T-helper 17 cell (primary cell): ENCODE measurements at places on chromosomes 2 and 18.

- H3K4me1 ChIP-seq = peaks cover 6% of the 10 kb centered on the region
- H3K27ac ChIP-seq = no peak overlapping the region
- no peak overlapping the region for H3K4me3 ChIP-seq
- peaks cover 63% of the 10 kb centered on the region for H3K27me3 ChIP-seq
- H3K36me3 ChIP-seq = peaks cover 3% of the 10 kb centered on the region
These were observed 150.6 kb downstream of the PRPF40A start for GRCh38 chr2:152566728-152567069.

DNA sequence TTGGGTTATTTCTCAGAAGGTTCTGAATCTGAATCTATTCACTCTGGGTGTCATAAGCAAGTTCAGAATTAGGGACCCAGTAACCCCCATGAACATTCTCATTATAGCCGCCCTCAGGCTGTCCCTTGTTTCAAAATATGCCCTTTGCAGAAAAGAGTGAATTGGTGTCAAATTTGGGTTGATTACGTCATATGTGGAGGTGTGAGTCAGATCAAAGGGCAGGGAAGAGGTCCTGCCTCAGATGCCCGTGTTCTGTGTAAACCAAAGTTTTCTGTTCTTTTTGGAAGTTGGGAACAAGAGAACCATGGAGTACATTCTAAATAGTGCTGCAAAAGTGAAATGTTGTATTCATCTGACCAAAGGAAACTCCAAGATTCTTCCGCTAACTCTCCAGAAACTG is 5.8 kb downstream of the FAM110C start:
- no peaks in the 10 kb centered on the region for H3K36me3 ChIP-seq
- H3K27me3 ChIP-seq = peaks cover 45% of the 10 kb centered on the region
- no peak for DNase-seq
- peaks cover 3% of the 10 kb centered on the region for H3K4me1 ChIP-seq

DNA sequence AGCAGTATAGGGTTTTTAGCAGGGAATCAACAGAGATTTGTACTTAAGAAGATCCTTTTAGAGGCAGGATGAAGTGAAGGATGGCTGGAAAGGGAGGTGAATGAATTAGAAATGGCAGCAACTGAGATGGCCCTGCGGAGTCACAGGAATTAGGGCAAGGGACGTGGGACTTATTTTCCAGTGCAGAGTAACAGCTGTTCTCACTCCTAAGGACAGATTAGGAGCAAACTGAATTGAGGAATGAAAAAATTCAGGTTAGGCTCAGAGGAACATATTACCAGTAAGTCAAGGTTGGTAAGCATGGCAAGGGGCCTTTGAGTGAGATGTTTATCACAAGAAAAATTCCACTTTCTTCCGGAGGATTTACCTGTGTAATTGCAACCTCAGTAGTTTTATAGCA is 34.4 kb downstream of the COL4A3 start:
- H3K4me3 ChIP-seq = no peak overlapping the region
- H3K4me1 ChIP-seq = peaks cover 5% of the 10 kb centered on the region
- peaks cover 5% of the 10 kb centered on the region for H3K27me3 ChIP-seq
- H3K27ac ChIP-seq = no peak overlapping the region

DNA sequence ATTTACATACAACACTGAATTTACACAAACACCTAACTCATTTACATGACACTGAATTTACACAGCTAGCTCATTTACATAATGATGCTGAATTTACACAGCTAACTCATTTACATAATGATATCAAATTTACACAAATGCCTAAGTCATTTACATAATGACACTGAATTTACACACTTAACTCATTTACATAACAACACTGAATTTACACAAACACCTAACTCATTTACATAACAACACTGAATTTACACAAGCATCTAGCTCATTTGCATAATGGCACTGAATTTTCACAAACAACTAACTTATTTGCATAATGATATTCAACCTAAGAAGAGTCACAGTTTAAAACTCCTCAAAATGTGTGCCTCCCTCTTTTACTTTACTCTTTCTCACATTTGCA is 511.7 kb downstream of the GALR1 start:
- no peaks in the 10 kb centered on the region for H3K4me1 ChIP-seq
- no peak overlapping the region for H3K27ac ChIP-seq
- peak overlapping the region; percentile 19 for H3K4me3 ChIP-seq
- H3K27me3 ChIP-seq = peaks cover 33% of the 10 kb centered on the region
- H3K36me3 ChIP-seq = no peaks in the 10 kb centered on the region
- DNase-seq = no peak

GRCh38 chr2:231545105-231545902 is 15.1 kb upstream of the NMUR1 start:
- H3K4me1 ChIP-seq = peaks cover 28% of the 10 kb centered on the region
- no peaks in the 10 kb centered on the region for H3K27me3 ChIP-seq
- H3K4me3 ChIP-seq = peak overlapping the region; percentile 81
- peak overlapping the region; percentile 92 for H3K27ac ChIP-seq
- H3K36me3 ChIP-seq = peaks cover 2% of the 10 kb centered on the region
- DNase-seq = no peak

DNA sequence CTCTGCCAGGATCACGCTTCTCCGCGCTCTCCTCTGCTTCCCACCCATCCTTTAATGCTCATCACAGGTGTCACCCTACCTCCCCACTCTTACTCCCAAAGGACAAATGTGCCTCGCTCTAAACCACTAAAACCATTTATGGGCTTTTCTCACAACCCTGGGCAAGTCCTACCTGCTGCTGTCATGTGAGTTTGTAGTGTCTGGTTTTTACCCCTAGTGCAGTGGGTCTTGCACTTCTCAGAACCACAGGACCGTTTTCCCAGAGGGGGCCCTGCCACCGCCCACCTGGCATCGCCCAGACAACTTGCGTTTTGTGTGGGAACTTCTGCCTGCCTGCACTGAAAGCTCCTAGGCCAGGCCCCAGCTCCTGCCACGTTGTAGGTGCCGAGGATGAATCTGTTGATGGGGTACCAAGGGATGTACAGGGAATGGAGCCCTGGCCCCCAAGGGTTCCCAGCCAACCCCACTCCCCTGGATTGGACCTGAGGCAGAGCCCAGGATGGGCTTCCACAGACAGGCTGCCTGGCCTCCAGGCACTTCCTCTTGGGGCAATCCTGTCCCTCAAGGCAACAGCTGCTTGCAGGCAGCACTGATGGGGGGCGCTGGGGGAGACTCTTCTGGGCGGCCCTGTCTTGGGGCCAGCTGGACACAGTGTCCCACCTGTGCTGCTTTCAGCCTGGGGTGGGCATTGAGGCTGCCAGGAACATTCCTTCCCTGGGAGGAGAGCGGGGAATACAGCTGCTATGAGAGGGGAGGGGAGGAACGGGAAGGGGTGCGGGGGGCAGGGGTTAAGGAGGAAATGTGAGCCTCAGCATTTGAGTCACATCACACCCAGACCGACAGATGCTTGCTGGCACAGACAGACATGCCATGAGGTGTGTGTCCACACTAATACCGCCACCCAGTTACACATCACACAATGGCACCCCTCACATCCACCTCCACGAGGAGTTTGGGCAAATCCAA is 176.3 kb downstream of the ZFP36L2 start:
- H3K4me1 ChIP-seq = peaks cover 18% of the 10 kb centered on the region
- no peak for DNase-seq
- no peak overlapping the region for H3K4me3 ChIP-seq
- peaks cover 2% of the 10 kb centered on the region for H3K36me3 ChIP-seq

- H3K4me1 ChIP-seq = no peaks in the 10 kb centered on the region
- H3K27me3 ChIP-seq = no peaks in the 10 kb centered on the region
- H3K4me3 ChIP-seq = no peak overlapping the region
- no peak for DNase-seq
- no peak overlapping the region for H3K27ac ChIP-seq
These were observed 467.3 kb upstream of the ETAA1 start for GRCh38 chr2:66929632-66930338.

DNA sequence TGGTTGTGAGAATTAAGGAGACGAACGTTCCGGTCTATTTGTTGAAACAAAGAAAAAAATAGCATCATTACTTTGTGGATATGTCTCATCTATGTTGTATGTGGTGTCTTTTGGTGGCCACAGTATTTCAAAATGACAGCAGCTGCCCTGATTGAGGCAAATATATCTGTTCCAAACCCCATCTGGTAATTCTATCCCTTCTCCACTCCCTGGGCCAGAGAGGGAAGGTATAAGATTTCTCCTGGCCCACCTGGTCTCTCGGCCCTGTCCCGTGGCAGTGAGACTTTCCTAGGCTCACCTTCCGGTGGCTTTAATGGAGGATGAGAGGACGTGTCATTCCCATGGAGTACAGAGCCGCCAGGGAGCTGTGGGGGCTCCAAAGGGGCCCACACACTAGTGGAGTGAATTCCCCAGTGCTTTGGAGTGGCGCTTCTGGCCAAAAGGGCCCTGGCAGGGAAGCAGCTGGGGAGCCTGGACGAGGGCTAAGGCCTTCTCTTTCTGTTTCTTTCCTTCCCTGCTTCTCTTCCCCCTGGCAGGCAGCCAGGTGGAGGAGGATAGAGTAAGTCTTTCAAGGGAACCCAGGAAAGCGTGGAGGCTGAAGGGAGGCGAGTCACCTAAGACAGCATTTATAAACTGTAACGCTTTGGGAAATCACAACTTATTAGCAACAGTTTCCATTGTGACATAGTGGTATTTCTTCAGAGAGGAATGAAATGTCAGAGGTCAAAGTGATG is 5.6 kb downstream of the FOSL2 start:
- H3K27me3 ChIP-seq = no peaks in the 10 kb centered on the region
- peak overlapping the region; percentile 32 for H3K27ac ChIP-seq
- peaks cover 2% of the 10 kb centered on the region for H3K36me3 ChIP-seq
- peaks cover 27% of the 10 kb centered on the region for H3K4me1 ChIP-seq
- peak overlapping the region; percentile 12 for H3K4me3 ChIP-seq

GRCh38 chr2:28068088-28068487 is 177.6 kb downstream of the BABAM2 start:
- peaks cover 2% of the 10 kb centered on the region for H3K4me1 ChIP-seq
- H3K36me3 ChIP-seq = peaks cover 4% of the 10 kb centered on the region
- no peak overlapping the region for H3K4me3 ChIP-seq
- no peaks in the 10 kb centered on the region for H3K27me3 ChIP-seq

- H3K27ac ChIP-seq = no peak within 1 kb of the TSS
- peaks cover 25% of the 10 kb centered on the region for H3K27me3 ChIP-seq
- peaks cover 9% of the 10 kb centered on the region for H3K4me1 ChIP-seq
- peak; percentile 3 for DNase-seq
- H3K36me3 ChIP-seq = no peaks in the 10 kb centered on the region
These were observed at the start of gene SETBP1 for GRCh38 chr18:44680273-44681075. TSS of gene SETBP1 (plus strand) at chr18:44680888. CDS start at chr18:44701347, 20,459 bp downstream.

- no peak overlapping the region for H3K4me3 ChIP-seq
- no peaks in the 10 kb centered on the region for H3K4me1 ChIP-seq
- no peaks in the 10 kb centered on the region for H3K27me3 ChIP-seq
- H3K27ac ChIP-seq = no peak overlapping the region
- H3K36me3 ChIP-seq = no peaks in the 10 kb centered on the region
These were observed 83.8 kb downstream of the LRATD1 start for GRCh38 chr2:14716319-14716718.

DNA sequence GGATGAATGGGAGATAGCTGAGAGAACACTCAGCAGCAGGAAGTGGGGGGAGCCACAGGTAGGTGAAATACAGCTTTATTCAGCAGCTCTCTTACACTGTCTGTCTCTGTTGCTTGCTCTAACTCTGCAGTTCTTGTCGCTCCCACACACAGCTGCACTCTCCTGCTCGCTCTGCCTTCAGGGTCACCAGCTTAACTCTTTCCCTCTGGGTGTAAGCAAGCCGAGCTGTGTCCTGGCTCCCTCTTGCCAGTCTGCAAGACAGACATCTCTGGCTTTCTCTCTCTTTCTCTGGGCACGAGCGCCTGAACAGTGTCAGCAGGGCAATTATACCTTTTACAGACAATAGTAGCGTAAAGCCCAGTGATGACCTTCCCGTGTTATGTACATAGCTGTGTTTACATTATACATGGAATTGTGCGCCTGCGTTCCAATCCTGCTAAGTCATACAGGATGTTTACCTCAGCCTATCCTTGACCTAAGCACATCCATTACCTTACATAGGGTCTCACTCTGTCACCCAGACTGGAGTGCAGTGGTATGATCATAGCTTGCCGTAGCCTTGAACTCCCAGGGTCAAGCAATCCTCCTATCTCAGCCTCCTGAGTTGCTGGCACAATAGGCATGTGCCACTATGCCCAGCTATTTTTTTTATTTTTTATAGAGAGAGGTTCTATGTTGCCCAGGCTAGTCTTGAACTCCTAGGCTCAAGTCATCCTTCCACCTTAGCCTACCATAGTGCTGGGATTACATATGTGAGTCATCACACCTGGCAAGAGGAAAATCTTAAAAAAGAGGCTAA is 57.8 kb upstream of the CHN1 start:
- no peak overlapping the region for H3K27ac ChIP-seq
- H3K36me3 ChIP-seq = peaks cover under 1% of the 10 kb centered on the region
- no peak for DNase-seq
- H3K4me3 ChIP-seq = no peak overlapping the region
- H3K27me3 ChIP-seq = no peaks in the 10 kb centered on the region

GRCh38 chr18:77088963-77089722 is 43.4 kb downstream of the MBP start:
- H3K4me3 ChIP-seq = no peak overlapping the region
- H3K4me1 ChIP-seq = peaks cover 43% of the 10 kb centered on the region
- peaks cover 5% of the 10 kb centered on the region for H3K36me3 ChIP-seq

- H3K27me3 ChIP-seq = no peaks in the 10 kb centered on the region
- H3K4me3 ChIP-seq = no peak overlapping the region
- no peak for DNase-seq
- peaks cover 3% of the 10 kb centered on the region for H3K36me3 ChIP-seq
- peaks cover 44% of the 10 kb centered on the region for H3K4me1 ChIP-seq
These were observed 51.3 kb upstream of the NABP1 start for GRCh38 chr2:191626497-191627151.

GRCh38 chr2:191836471-191836852 is 10.4 kb downstream of the CAVIN2 start:
- H3K4me1 ChIP-seq = peaks cover 6% of the 10 kb centered on the region
- no peak overlapping the region for H3K27ac ChIP-seq
- H3K36me3 ChIP-seq = peaks cover 2% of the 10 kb centered on the region
- H3K4me3 ChIP-seq = no peak overlapping the region

- H3K4me1 ChIP-seq = peaks cover 6% of the 10 kb centered on the region
- H3K4me3 ChIP-seq = no peak overlapping the region
- peaks cover 3% of the 10 kb centered on the region for H3K36me3 ChIP-seq
- no peaks in the 10 kb centered on the region for H3K27me3 ChIP-seq
- H3K27ac ChIP-seq = no peak overlapping the region
These were observed 49.7 kb downstream of the RASGRP3 start for GRCh38 chr2:33526132-33526531.

- H3K27me3 ChIP-seq = peaks cover 70% of the 10 kb centered on the region
- no peak overlapping the region for H3K27ac ChIP-seq
- H3K36me3 ChIP-seq = peaks cover 2% of the 10 kb centered on the region
These were observed 181.7 kb upstream of the SH3BP4 start for GRCh38 chr2:234770031-234770506.

DNA sequence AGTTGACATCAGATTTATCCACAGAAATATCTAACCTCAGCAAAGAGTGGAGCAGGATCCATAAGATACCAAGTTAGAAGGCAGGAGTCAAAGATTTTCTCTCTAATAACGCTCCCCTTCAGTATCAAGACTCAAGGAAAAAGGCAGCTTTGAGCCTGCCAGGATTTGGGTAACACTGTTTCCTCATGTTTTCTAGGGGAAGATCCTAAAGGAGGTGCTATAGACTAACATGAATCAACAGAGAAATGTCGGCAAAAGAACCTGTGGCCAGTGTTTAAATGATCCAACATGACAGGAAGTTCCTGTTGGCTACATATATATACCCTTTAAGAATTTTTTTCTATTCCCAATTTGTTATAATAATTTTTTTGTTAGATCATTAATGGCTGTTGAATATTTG is 402.3 kb downstream of the TGIF1 start:
- H3K27ac ChIP-seq = no peak overlapping the region
- no peaks in the 10 kb centered on the region for H3K4me1 ChIP-seq
- DNase-seq = no peak
- H3K4me3 ChIP-seq = no peak overlapping the region
- peaks cover 8% of the 10 kb centered on the region for H3K27me3 ChIP-seq
- H3K36me3 ChIP-seq = no peaks in the 10 kb centered on the region

- no peaks in the 10 kb centered on the region for H3K36me3 ChIP-seq
- no peak for DNase-seq
- no peaks in the 10 kb centered on the region for H3K4me1 ChIP-seq
- no peak overlapping the region for H3K27ac ChIP-seq
These were observed 1490.7 kb downstream of the SUCLG1 start for GRCh38 chr2:82968358-82968757.
